ENCODE measurements at places on chromosomes 2 and 18.

DNA sequence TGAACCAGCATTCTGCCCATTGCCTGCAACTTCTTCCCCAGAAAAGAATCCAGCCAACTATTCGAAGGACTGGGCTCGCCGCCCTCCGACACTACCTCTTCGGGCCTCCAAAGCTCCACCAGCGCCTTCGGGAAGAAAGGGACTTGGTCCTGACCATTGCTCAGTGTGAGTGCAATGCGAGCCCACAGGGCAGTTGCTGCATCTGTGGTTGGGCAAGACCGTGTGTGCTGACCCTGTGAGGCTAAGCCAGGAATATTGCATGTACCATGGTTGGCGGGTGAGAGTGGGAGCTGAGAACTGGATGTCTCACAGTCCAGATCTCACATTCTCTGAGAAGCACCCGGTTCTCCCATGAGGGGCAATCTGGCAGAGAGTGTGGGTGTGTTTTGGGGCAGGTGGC is 16.5 kb downstream of the ELMOD3 start:
- no peak for DNase-seq

DNA sequence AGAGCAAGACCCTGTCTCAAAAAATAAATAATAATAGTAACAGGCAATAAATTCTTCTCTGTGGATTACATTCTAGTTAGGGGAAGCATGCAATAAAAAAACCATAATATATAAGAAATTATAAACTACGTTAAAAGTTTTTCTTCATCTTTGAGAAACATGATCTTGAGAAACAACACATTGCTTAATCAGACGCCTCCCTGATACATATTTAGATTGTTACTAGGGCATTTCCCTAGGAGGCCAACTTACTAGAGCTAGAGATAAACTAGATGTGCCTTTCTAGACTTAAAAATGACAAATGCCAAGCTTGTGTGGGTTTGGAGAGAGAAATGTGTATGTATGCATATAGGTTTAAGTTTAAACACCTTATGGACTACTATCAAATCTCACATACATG is 76.3 kb upstream of the GALNT5 start:
- no peak for DNase-seq

DNA sequence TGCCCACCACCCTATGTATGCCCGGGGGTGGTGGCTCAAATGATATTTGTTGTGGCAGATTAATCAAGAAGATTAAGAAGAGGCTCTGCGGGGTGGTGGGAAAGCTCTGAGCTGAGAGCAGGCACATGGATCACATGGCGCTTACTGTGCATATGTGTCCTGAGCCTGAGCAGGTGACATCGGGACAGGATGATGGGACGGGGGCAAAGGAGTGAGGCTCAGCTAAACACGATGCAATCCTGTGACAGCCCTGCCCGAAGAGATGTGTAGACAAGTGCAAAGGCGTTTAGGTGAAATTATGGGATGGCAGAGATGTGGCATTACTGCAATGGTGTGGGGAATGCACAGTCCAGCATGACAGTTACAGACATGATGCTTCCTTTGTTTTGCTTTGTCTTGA is 6.0 kb downstream of the LRRC30 start:
- no peak for DNase-seq

GRCh38 chr18:43481069-43481468 is 203.8 kb upstream of the SYT4 start:
- no peak for DNase-seq
